ENCODE measurements at places on chromosomes 2 and 18.

DNA sequence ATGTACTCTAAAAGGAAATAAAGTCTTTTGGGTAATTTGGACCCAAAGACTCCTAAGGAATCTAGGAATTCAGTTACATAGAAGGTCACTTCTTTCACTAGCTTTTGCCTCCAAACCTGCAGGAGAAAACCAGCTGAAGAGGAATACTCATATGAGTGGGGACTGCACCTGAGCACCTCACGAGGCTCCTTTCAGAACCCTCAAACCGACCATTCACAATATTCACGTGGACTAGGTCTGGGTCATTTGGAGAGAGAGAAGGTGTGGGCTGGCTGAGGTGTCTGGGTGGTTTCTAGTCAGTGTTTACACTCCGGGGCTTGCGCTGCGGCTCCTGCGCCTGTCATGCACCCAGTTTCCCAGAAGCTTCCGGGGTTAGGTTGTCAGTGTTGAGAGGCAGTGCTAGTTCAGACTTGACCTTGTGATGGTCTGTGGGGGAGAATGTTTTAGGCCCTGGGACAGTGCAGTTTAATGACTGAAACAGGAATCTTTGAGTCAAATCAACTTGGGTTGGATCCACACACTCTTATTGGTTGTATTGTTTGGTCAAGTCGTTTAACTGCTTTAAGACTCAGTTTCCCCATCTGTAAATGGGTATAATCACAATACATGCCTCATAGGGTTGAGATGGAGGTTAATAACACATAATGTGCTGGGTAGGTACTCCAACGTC lies 78.4 kb downstream of the LIMS1 start:
- no peak for DNase-seq

GRCh38 chr2:166417669-166418068 lies 41.9 kb upstream of the SCN9A start:
- DNase-seq, result no peak

GRCh38 chr18:51350081-51350480 lies 152.6 kb upstream of the MEX3C start:
- no peak for DNase-seq

- DNase-seq, result no peak
Observed at GRCh38 chr2:185179743-185180142, 558.9 kb upstream of the FSIP2 start.

- DNase-seq, result no peak
Observed at GRCh38 chr2:63525905-63526304, 62.4 kb downstream of the WDPCP start.

DNA sequence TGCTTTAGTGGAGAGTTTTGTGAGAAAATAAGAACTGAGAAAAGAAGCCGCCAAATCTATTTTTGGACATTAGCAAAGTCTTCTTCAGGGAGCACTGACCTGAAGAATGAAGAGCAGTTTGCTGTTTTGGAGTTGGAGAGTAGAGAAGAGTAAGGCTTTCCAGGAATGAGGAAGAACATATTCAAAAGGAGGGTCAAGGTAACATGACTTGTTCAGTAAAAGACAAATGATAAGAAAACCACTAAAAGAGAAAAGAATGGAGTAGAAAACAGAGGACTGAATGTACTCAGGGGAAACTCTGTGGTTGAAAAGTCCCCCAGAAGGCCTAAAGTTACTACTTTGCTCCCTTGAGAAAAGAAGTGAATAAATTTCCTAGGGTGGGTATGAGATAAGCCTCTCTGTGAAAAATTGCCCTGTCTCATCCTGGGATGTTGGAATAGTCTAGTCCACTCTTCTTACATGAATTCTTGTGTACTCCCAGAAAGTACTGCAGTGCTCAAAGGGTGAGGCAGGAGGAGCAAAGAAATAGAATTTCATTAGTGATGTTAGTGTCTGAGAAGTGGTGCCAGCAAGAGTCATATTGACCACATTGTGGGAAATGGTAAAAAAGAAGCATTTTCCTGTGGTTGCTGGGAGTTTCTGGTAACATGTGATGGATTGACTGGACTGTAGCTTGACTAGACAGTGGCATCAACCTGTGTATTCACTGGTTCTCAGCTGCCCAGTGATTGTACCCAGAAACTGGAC lies 27.8 kb downstream of the MBD5 start:
- no peak for DNase-seq

GRCh38 chr18:2878656-2879330 lies 32.0 kb downstream of the EMILIN2 start:
- no peak for DNase-seq

GRCh38 chr2:101380376-101380775 lies 6.9 kb downstream of the CREG2 start:
- no peak for DNase-seq

- no peak for DNase-seq
Observed at GRCh38 chr2:121868652-121869051, 113.2 kb downstream of the TSN start.

DNA sequence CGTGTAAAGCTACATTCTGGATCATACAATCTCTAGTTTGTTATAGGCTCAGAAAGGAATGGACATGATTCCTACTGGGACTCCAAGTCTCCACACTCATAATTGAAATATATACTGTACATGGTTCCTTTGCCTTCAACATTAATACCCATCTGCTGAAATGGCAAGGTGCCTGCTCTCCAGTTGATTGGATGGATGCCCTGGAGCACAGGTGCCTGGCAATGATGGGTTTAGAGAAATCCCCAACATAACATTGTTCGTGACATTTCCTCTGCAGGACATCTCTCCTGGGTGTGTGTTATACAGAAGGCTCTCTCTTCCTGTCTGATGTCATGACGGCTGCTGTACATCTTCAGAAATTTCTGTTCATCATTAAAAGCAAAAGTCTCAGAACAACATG lies 449.7 kb upstream of the CWC22 start:
- DNase-seq, result no peak

- no peak for DNase-seq
Observed at GRCh38 chr2:240225131-240225530, 84.7 kb upstream of the OTOS start.

GRCh38 chr2:168522446-168522845 lies 66.4 kb downstream of the CERS6 start:
- no peak for DNase-seq

- no peak for DNase-seq
Observed at GRCh38 chr2:50645346-50645745, 386.6 kb downstream of the NRXN1 start.

- no peak for DNase-seq
Observed at GRCh38 chr2:207051385-207051965, 112.2 kb downstream of the CPO start.

- DNase-seq, result no peak
Observed at GRCh38 chr2:215958257-215958656, 55.1 kb downstream of the MREG start.

GRCh38 chr2:97713296-97714083 lies at the start of gene ZAP70:
Gene ZAP70, plus strand, starts transcription at chr2:97713576. Its CDS starts 10,461 bp downstream, at chr2:97724037.
- DNase-seq, result no peak

DNA sequence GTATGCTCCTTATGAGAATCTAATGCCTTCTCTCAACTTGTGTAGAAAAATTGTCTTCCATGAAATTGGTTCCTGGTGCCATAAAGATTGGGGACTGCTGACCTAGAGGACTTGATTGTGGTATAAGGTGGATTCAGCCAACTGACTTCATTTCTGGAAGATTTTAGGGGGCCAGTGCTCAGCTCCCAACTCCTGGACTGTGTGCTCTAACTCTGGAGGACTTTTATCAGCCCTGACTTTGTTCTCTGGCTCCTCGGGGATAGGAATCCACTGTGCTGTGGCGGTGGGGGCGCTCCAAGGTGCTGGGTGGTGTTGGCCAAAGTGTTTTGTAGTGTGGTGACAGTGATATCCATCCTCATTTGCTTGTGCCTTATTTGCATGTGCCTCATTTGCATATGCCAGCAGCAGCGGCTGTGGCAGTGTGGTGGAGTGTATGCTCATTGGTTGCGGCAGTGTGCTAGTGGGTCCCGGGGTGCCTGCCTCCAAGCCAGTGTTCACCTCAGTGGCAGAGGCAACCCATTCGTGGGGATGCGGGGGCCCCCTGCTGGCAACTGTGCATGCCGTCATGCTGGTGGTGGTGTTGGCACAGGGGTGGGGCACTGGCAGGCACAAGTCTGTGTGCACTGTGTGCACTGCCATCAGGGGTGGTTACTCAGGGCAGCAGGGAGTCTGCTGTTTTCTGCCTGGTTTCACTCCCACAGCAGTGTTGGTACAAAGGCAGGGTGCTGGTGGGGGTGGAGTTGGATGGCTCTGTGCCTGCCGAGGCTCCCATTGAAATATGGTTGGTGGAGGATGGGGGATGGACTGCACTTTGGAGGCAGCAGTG lies 19.6 kb downstream of the EHBP1 start:
- no peak for DNase-seq

DNA sequence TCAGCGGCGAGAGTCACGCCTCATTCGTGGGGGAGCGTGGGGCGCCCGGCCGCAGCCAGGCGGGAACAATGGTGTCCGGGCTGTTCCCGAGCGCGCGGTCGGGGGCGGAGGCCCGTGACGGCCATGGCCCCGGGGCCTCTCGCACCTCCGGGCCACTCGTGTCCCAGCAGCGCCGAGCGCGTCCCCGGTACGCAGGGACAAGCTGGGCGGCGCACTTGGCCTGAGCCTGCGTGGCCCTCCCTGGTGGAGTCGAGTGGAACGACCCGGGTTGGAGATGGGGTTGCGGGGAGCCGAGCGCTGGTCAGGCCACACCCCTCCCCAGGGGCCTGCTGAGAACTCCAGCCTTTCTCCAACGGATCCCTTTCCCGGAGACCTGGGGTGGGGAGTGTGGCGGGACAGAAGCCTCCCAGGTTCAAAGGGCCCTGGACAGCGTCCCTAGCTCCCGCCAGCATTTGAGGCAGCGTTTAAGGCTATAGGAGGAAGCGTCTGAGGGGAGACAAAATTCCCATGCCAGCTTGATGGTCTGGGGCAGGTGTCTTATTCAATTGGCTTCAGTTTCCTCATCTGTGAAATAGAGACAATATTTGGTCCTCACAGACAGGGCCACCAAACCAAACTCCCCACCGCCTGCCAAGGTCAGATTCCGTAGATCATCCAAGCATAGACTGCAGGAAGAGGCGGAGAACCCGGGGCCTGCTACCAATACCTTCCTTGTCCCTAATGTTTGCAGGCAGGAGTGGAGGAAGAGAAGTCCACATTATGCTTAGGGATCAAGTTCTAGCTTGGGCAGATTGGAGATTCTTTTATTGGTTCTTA lies 553 bp downstream of the CNDP2 start:
- no peak for DNase-seq

DNA sequence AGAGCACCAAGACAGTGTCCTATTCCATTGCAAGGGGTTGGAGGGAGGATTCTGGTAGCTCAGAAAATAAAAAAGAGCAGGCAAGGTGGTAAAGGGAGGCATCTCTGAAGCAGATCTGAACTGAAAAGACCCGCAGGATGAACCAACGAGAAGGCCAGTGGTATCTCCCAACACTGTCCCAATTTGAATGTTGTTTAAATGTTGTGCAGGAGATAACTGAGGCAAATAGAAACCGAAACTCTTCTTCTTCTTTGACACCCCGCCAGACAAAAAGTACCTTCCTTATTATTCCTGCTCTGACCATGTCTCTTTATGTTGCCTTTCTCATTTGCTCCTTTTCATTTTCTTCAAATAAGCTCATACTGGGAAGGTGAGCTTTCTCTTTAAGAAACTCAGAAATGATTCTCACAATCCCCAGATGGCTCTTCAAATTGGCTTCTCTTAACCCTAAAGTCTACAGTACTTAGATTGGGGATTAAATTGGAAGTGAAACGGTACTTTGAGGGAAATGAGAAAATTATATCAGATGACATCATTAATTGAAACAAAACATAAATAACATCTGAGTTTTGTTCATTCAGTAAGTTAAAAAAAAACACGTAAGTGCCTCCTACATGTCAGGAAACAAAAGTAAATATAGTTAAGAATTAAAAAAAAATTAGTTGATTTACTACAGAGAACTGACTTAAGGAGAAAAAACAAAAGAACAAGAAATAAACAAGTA lies 143.6 kb downstream of the WDPCP start:
- no peak for DNase-seq

GRCh38 chr2:191250400-191250799 lies 5.2 kb downstream of the MYO1B start:
- DNase-seq, result no peak

- no peak for DNase-seq
Observed at GRCh38 chr18:4352746-4353551, 102.2 kb downstream of the DLGAP1 start.

DNA sequence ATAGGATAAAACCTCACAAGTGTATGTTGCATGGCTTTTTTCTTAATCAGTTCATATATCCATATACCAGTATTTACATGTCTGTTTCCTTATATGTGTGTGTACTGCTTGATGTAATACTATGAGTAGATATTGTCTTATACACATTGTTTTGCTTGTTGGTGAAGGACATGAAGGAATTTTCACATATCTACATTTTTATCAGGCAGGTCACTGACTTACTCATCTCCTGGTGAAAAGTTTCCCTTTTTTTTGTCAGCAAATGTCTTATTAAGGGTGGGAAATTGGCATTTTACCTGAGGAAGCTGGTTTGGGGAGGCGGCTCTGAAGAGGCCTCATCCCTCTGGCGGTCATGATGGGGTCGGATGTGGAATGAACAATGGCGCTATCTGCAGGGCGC lies 61.4 kb upstream of the LYPD1 start:
- no peak for DNase-seq

DNA sequence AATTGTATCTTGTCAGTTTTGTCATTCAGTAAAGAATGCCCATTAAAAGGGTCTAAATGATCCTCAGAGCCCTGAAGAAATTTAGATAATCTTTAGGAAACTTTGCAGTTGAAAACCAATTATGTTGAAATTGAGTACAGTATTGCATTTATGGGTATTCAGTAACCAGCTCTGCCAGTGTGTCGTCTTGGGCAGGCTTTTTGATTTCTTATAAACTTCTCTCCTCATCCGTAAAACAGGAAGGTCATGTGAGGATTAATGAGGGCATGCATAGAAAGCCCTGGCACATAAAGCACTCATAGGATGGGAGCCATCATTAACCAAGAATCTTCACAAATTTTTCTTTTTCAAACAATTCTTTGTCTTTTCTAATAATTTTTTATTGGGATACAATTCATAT lies 14.8 kb downstream of the PNO1 start:
- no peak for DNase-seq

DNA sequence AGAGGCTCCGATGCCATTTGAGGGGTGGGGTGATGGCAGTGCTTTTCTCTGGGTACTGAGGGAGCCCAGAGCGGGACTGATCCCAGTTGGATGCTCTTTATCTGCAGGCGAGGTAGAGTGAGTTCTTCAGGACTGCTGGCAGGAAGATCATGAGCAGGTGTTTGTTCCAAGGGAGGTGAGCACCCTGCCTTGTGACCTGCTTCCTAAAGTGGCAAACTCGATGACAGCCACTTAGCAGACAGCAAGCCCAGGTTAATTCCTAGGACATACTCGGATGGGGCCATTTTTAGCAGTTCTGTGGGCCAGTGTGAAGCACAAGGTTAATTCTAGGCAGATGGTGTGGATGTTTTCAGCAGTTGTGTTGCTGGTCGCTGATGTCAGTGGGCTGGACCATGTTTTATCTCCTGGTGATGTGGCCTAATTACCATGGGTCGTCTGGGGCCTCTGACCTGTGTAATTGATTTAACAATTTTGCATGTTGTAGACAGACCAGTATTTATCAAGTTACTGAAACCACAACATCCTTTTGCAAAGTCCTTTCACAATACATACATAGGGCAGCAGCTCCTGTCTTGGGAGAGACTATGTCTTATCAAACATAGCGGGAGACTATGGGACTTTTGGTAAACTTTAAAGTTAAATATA lies 4.9 kb downstream of the FKBP1B start:
- no peak for DNase-seq

Data from stimulated activated CD8-positive, alpha-beta memory T cell treated with anti-CD3 and anti-CD28 coated beads, Interleukin-7, amount 100 ng/mL, for 24 hours (primary cell).